Activated CD4-positive, alpha-beta T cell treated with anti-CD3 and anti-CD28 coated beads, Interleukin-10, Interleukin-2, amounts not matched to agents 100 ng/mL and 50 ng/mL, durations not matched to agents 16 hours and 8 hours (primary cell): ENCODE measurements at places on chromosomes 3 and 15.
A peak's percentile ranks its signal among the peaks of the same experiment; 100 is the strongest.

DNA sequence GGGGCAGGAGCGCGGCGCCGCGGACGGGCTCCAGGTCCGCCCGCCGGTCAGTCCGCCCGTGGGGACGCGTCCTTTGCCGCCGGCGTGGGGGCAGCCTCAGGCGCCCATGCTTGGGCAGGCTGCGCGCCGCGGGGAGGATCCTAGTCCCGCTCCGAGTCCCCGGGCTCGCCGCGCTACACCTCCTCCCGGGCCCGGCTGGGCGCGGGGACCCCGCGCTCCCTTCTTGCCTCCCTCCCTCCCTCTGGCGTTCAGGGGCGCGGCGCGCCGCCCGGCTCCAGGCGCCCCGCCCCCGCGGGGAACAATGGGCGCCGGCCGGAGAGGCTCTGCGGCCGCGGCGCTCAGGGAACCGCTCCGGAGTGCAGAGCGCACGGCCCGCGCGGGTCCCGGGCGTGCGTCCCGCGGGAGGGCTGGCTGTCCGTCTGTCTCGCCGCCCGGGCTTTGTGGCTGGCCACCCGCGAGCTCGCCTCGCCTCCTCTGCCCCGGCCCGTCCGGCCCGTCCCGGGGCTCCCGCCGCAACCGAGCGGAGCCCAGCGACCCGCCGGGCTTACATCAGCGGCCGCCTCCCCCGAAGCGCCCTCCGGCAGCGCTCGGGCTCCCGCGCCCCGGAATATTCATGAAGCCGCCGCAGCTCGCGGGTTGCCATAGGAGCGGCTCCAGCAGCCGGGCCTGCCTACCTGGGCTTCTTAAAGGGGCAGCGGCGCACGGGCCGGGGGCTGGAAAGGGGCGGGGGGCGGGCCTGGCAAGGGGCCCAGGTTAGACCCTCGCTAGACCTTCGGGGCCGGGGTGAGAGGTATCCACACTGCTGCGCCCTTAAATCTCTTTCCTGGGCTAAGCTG, at the start of gene HCN4:
Gene HCN4, minus strand, starts transcription at position 658 of the 836 bp plus-strand sequence. CDS start 688 bp downstream, outside the sequence.
- no peak for DNase-seq

DNA sequence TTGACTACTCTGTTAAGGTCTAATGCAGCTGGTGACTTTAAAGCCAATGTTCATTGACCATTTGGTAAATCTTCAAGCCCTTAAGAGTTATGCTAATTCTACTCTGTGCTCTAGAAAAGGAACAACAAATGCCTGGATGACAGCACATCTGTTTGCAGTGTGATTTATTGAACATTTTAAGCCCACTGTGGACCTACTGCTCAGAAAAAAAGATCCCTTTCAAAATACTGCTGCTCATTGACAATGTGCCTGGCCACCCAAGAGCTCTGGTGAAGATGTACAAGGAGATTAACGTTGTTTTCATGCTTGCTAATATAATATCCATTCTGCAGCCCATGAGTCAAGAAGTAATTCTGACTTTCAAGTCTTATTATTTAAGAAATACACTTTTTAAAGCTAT, 110.8 kb downstream of the TBC1D5 start:
- DNase-seq: no peak

DNA sequence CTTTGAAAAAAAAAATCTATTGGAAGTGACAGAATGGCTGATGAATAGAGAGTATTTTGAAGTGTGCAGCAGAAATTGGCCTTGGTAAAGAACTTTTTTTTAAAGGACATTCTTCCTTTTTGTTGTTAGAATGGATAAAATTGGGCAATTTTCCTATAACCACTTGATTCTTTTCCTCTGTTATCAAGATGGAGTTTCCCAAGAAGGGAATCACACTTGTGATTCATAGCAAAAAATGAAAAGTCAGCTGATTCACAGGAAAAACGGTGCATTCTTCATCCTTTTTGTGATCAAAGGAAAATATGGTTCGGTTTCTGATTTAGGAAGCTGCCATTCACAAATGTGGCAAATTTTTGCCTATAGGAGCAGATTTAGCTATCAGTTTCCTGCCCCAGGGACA, 486.8 kb downstream of the GBE1 start:
- DNase-seq: no peak

- no peak for DNase-seq
Measured at GRCh38 chr3:179655236-179655635, 2.4 kb downstream of the USP13 start.

DNA sequence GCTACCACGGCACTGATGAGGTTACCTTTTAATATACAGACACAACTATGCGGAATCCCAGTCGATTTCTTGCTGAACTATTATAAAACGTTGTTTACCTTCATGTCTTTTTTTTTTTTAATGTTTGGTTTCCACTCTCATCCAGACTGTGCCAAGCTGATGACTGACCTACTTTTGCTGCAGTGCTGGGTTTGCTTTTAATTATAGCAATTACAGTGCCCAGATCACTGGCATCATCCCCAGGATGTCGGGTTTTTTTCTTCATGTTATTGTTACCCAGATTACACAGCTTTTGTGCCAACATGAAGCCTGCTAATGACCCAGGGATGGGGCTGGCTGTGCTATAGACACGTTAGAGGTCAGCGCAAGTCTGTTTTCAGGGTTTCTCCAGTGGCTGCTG, 294.0 kb upstream of the ATP10A start:
- DNase-seq: no peak

GRCh38 chr3:127740136-127740915, 67.6 kb downstream of the ABTB1 start:
- no peak for DNase-seq

GRCh38 chr3:47012342-47013230, 33.1 kb downstream of the NBEAL2 start:
- DNase-seq: no peak

GRCh38 chr3:87167628-87168456, 59.3 kb upstream of the CHMP2B start:
- peak; percentile 55 for DNase-seq

GRCh38 chr3:29696311-29696710, 415.4 kb downstream of the RBMS3 start:
- no peak for DNase-seq

GRCh38 chr3:23405081-23405480, 202.0 kb downstream of the UBE2E2 start:
- DNase-seq: no peak

DNA sequence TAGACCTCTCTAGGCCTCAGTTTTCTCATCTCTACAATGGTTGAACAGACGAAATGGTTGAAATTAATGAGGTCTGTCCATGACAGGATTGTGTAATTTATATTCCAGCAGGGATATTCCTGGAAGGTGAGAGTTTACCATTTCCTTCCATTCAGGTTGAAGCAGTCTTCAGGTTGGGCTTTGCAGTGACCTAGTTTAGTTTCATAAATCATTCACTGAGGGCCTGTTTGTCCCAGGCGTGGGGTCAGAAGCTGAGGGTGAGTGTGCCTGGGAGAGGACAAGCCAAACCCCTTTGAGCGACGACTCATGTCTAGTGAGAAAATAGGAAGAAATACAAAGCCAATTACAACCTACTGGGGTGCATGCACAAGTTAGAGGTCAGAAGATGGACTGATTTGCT, 57.2 kb upstream of the CACNA2D3 start:
- DNase-seq: no peak

- DNase-seq: no peak
Measured at GRCh38 chr15:26943866-26944265, 27.1 kb upstream of the GABRG3 start.
